ENCODE measurements at places on chromosomes 2 and 18. TPM values are rescaled to one million over a fixed set of nuclear protein-coding genes. Genes with fewer than 3 reads are reported as not detected.

- H3K27me3 ChIP-seq, result no peaks in the 10 kb centered on the region
- H3K36me3 ChIP-seq, result no peaks in the 10 kb centered on the region
- H3K4me1 ChIP-seq, result peaks cover 8% of the 10 kb centered on the region
- no peak overlapping the region for H3K4me3 ChIP-seq
- peak; percentile 89 for DNase-seq
- peak overlapping the region; percentile 79 for H3K27ac ChIP-seq
These were observed 8.5 kb downstream of the RAB17 start for GRCh38 chr2:237581751-237582746.

GRCh38 chr18:51074605-51075004, 44.6 kb downstream of the SMAD4 start:
- H3K4me1 ChIP-seq, result peaks cover 50% of the 10 kb centered on the region
- no peak for DNase-seq
- H3K27ac ChIP-seq, result peak overlapping the region; percentile 9
- no peak overlapping the region for H3K4me3 ChIP-seq
- no peaks in the 10 kb centered on the region for H3K27me3 ChIP-seq

GRCh38 chr2:25879133-25879730, 945 bp upstream of the ASXL2 start:
- H3K36me3 ChIP-seq, result peaks cover 13% of the 10 kb centered on the region
- H3K4me3 ChIP-seq, result peak overlapping the region; percentile 95
- H3K27me3 ChIP-seq, result no peaks in the 10 kb centered on the region
- no peak for DNase-seq

The ATP9B gene
- 21.1 TPM for total RNA-seq

The CYS1 gene
- 0.11 TPM for total RNA-seq

The BOLA3 gene
- total RNA-seq, result 131 TPM

DNA sequence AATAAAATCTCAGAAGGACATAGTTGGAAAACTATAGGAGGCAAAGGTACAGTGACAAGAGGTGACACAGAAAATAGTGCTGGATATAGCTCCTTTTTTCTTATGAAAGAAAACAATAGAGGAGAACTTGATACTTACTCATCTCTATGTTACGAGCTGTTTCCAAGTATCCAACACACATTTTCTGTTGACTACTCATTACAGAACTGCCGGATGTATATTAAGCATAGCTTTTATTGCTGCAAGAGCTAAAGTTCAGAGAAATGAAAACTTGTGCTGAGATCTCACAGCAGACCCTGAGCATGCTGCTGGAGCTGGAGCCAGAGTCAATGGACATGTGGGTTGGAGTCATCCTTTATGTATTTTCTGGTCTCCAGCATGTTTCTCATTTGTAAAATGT, 210.0 kb upstream of the NT5C1B start:
- no peak for DNase-seq
- no peaks in the 10 kb centered on the region for H3K36me3 ChIP-seq
- no peaks in the 10 kb centered on the region for H3K4me1 ChIP-seq
- H3K27ac ChIP-seq, result no peak overlapping the region
- H3K4me3 ChIP-seq, result no peak overlapping the region
- no peaks in the 10 kb centered on the region for H3K27me3 ChIP-seq

DNA sequence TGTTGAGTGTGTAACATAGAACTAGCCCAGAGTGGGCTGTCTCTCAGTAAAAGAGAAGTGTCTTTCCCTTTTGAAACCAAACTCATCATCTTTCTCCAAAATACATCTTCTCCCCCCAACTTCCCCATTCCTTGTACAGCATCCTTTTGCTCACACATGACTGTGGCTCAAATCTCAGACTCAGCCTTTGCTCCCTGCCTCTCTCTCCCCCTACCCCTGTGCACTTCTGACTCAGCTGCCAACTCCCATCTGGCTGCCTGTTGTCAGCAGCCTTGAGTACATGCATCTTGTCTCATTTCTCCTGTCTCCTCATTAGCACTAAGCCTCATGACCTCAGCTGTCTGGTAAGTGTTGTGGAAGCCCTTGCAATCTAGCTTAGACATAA, 18.1 kb upstream of the MGAT4A start:
- peaks cover 3% of the 10 kb centered on the region for H3K36me3 ChIP-seq
- H3K27me3 ChIP-seq, result no peaks in the 10 kb centered on the region
- no peak for DNase-seq
- peaks cover 36% of the 10 kb centered on the region for H3K4me1 ChIP-seq

The C1QL2 gene
- total RNA-seq, result not detected

The WDR75 gene
- 86.2 TPM for total RNA-seq

- peaks cover 38% of the 10 kb centered on the region for H3K4me1 ChIP-seq
- H3K27me3 ChIP-seq, result no peaks in the 10 kb centered on the region
- no peak overlapping the region for H3K4me3 ChIP-seq
- H3K27ac ChIP-seq, result no peak overlapping the region
These were observed 24.5 kb upstream of the CD28 start for GRCh38 chr2:203681978-203682377.

The GPR75 gene
- total RNA-seq, result 0.88 TPM

GRCh38 chr2:1978706-1979105, 234.4 kb upstream of the PXDN start:
- no peaks in the 10 kb centered on the region for H3K36me3 ChIP-seq
- no peak overlapping the region for H3K27ac ChIP-seq
- no peak for DNase-seq
- H3K27me3 ChIP-seq, result peaks cover 4% of the 10 kb centered on the region
- H3K4me3 ChIP-seq, result no peak overlapping the region

The APOB gene
- not detected for total RNA-seq

- H3K36me3 ChIP-seq, result no peaks in the 10 kb centered on the region
- no peak overlapping the region for H3K27ac ChIP-seq
- peak; percentile 54 for DNase-seq
- H3K4me3 ChIP-seq, result no peak overlapping the region
These were observed 41.4 kb downstream of the STEAP3 start for GRCh38 chr2:119264781-119265692.

Measured in activated CD8-positive, alpha-beta T cell treated with anti-CD3 and anti-CD28 coated beads for 36 hours (primary cell).